NCI-H526 treated with DMSO at 0.1 percent for 48 hours (cell line): ENCODE measurements at places on chromosomes 5 and 9.

DNA sequence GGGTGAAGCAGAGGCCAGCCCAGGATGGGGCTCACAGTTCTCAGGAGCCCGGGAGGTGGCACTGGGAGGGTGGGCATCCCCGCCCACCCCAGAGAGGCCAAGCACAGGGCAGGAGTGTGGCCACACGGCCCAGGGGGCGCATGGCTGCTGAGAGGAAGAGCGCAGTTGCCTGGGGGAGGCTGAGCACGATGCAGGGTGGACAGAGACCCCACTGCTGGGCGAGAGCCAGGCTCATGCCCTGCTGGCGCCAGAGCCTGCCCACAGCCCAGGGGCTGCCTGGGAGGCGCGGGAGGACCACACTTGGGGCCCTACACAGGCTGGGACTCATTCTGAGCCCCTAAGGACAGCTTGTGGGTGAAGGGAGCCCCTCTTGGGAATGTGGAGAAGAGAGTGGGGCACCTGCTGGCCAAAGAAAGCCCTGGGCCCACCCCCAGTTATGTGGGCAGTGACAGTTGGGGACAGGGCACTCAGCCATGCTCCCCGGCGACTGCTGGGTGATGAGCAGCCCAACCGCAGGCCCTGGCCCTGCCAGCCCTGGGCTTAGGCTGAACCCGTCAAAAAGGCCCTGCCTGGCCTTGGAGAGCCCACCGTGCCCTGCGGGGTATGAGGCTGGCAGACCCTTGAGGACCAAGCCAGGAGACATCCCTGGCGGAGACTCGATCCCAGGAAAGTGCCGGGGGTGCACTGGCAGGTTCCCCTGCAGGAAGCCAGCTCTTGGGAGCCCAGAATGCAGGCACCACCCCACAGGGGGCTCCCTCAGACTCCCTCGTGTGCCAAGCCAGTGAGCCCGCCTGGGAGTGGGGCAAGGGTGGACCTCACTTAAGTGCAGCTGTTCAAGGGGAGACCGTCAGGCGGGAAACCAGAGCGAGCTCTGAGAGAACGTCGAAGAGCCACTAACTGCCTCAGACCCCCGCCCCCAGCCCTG is 21.6 kb upstream of the CAMSAP1 start:
- DNase-seq: no peak

- no peak for DNase-seq
Observed at GRCh38 chr5:31407921-31408693, 123.8 kb downstream of the DROSHA start.

- no peak for DNase-seq
Observed at GRCh38 chr9:93510041-93510440, 56.7 kb upstream of the FAM120AOS start.

DNA sequence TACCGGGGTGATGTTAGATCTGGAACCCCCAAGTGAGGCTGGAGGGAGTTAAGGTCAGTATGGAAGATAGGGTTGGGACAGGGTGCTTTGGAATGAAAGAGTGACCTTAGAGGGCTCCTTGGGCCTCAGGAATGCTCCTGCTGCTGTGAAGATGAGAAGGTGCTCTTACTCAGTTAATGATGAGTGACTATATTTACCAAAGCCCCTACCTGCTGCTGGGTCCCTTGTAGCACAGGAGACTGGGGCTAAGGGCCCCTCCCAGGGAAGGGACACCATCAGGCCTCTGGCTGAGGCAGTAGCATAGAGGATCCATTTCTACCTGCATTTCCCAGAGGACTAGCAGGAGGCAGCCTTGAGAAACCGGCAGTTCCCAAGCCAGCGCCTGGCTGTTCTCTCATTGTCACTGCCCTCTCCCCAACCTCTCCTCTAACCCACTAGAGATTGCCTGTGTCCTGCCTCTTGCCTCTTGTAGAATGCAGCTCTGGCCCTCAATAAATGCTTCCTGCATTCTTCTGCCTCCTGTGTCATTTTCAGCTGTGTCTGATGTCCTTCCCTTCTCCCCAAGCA is 2.3 kb upstream of the MYOZ3 start:
- DNase-seq: no peak

GRCh38 chr9:127611899-127612790 is at the start of gene STXBP1:
TSS of gene STXBP1 (plus strand) at chr9:127612277. CDS start at chr9:127612404, 127 bp downstream.
- peak; percentile 68 for DNase-seq

- no peak for DNase-seq
Observed at GRCh38 chr5:79263-79662, 12.7 kb upstream of the PLEKHG4B start.

DNA sequence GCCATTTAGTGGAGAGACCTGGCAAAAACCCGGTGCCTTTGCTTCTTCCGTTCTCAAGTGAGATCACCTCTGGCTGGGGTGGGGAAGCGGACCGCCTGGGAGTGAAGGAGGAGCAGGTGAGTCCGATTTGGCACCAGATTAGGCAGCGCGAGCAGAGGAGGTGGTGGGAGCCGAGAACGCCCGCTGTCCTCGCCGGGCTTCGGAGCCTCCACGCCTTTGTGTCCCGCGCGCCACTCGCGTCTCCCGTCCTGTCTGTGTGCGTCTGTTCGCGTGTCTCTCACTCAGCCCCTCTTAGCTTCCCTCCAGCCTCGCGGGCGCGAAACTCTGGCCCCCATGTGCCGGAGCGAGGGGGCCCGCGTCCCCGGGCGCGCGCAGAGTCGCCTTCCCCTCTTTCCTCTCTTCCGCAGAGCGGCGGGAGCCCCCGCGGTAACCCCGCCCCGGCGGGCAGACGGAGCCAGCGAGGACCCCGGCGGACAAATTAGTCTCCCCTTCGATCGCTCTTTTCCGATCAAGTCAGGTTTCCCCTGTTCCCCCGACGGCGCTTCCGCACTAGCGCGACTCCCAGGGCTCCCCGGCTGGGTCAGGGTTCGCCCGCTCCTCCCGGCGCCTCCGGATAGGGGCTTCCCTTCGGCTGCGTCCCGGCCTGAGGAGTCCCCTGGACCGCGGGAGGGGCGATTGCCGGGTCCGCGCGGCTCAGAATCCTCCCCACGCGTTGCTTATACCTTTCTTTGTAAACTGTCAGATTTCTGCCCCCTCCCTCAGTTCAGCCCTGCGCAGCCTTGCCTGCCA is 7.1 kb downstream of the POU4F3 start:
- no peak for DNase-seq

DNA sequence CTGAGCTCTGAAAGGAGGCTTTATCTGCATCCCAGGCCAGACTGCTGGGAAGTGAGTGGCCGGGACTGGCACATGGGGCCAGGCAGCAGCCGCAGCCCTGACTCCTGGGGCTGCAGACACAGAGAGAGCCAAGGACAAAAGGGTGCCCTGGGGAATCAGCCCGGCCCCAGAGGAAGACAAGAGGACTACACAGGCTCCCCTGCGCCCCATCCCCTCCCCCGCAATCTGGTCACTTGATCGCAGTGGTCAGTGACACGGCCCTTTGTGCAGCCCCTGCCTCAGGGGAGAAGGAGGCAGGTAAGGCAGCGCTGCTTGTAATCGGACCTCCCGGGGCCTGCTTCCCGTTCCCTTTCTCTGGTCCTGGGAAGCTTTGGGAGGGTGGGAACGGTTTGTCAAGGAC is 55.5 kb upstream of the FUBP3 start:
- DNase-seq: no peak

- no peak for DNase-seq
Observed at GRCh38 chr5:548256-548655, 24.0 kb upstream of the SLC9A3 start.

DNA sequence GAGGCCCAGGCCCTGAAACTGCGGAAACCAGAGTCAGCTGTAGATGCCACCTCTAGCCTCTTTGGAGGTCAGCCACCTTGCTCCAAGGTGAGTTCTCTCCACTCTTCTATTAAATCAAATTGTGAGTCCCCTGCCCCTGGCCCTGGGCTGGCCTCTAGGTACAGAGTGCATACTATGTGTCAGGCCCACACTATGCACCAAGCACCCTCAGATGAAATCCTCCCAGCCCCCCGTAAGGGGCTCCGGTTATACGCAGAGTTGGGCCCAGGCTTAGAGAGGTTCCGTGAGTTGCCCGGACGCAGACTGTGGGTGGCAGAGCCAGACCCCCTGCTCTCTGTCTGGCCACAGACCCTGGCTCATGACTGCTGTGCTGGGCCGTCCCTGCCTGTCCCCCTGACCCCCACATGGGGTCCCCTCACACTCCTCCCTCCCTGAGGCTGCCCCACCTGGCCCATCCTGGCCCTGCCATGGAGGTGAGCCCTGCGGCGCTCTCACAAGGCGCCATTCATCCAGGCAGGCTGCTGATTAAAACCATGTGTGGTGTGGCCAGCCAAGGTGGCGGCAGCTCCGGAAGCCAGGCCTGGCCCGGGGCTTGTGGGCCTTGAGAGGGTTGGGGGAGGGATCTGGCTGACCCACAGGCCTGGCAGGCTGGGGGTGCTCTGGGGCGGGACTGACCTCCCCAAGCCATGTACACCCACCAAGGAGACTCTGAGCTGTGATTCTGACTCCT is 65.5 kb upstream of the SYNPO start:
- no peak for DNase-seq

DNA sequence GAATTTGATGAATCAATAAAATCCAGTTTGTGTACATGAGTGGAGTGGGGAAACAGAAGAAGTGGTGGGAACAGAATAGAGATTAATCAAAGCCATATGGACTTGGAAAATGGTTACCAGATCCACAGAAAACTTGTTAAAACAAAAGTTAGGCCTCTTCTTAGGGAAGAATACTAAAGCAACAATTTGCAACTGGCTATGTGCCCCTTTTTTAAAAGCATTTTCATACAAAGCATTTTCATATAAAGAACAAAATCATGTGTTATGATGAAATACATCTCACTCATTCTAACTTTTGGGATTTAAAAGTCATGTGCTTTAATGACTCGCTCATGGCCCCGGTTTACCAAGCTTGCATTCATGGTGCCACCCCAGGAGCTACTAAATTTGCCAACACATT is 276.9 kb downstream of the EFNA5 start:
- no peak for DNase-seq

GRCh38 chr9:32877103-32877502 is 93.8 kb downstream of the TMEM215 start:
- peak; percentile 76 for DNase-seq

DNA sequence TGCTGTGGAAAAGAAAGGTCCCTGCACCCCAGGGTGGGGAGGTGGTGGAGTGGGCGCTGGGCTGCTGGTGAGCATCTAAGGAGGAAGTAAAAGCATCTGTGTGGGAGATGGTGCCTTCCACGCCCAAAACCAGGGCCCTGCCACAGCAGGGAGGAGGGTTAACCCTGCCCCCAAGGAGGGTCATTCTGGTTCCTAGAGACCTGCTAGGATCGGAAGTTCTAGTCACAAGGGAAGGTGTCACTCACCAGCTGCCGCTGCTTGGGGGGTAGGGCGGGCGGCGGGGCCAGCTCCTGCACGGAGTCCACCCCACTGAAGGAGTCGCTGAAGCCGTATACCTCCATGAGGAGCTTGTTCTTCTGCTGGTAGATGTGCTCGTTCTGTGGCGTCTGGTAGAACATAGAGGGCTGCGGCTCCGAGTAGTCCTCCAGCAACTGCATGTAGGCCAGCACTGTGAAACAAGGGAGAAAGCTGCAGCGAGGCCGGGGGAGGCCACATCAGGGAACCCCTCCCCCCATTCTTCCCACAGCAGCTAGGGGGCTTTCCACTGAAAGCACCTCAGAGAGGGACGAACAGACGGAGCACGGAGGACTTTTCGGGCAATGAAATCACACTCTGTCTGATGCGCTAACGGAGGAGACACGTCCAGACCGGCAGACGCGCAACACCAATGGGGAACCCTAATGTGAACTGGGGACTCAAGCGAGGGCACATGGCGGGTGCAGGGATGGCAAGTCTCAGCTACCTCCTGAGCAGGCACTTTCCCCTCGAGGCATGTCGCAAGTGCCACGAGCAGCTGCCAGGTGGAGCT is 76.4 kb downstream of the PRRT1B start:
- DNase-seq: no peak

DNA sequence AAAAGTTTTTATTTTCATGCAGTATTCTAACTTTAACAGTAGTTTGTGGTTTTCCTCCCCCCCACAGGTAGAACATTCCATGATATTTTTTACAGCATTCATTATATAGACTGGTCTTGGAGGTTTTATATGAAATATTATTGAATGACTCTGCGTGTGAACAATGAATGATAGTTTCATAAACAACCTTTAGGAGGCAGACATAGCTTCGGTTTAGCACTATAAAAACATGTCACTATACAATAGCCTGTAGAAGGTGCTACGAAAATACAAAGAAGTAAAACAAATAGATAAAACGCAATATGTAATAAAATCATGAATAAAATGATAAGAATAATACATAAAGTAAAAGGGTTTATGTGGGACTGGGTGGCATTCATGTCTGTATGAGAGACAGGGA is 8.5 kb downstream of the KLF4 start:
- DNase-seq: peak; percentile 45

GRCh38 chr9:7166074-7166473 is 408.3 kb downstream of the KDM4C start:
- DNase-seq: no peak

- DNase-seq: no peak
Observed at GRCh38 chr9:96117398-96118080, 184.4 kb downstream of the HSD17B3 start.

DNA sequence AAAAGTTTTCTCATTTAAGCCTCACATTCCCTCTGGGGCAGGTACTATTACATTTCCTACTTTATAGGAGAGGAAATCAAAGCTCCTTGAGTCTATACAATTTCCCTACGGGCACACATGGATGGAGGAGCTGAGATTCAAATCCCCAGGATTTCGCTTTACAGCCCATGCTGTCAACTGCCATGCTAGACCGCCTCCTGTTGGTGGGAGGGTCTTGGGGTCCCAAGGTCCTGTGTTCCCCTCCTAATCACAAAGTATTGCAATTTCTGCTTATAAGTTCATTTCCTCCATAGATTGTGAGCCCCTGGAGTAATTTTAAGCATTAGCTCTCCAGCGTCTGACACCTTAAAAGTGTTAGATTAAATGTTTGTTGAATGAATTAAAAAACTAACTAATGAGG is 95.9 kb upstream of the SMARCA2 start:
- DNase-seq: no peak

DNA sequence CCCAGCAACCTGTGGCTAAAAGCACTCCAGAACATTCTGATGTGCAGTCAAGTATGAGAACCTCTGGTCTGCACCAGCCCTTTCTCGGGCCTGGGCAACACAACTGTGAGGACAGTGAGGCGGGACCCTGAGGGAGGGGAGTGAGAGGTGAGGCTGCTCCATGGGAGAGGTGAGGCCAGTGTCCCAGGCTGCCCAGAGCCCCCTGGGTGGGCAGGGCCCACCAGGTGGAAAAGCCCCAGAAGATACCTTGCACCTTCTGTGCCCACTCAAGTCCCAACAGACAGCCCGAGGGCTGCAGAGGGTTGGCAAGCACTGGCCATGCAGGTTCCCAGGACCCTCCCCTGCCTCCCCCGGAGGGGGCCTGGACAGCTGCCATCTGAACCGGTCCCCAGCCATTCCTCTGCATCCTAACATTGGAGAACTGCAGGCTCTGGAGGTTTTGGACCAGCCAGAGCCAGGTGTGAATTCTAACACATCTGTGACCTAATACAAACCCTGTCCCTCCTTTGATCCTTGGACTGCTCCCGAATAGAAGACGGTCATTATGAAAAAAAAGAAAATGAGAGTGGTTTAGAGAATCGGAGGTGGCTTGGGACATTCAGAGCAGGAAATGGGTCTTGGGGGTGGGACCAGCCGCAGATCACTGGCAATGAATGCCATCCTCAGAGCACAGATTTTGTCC is 57.0 kb downstream of the DUSP1 start:
- DNase-seq: no peak

- DNase-seq: no peak
Observed at GRCh38 chr5:179906795-179907555, 722 bp downstream of the TBC1D9B start.
